ENCODE measurements at places on chromosomes 2 and 18.

DNA sequence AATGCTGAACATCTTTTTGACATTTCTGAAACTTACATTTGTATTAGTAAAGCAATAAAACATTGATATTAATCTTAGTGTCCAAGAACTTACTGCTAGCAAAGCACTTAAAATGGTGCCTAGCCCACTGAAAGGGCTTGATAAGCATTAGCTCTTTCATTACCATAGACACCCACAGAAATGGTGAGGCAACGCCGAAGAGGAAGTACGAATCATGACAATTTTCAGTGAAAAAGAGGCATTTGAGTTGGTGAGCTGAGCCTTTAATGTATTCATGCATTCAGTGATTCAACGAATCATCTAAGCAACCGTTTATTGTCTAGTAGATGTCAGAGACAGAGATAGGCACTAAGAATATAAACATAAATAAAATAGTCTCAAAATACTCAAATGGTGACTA lies 101.1 kb downstream of the PIGN start:
- no peak for DNase-seq

- DNase-seq: peak; percentile 84
Measured at GRCh38 chr2:222878877-222879603, 18.2 kb downstream of the ACSL3 start.

- no peak for DNase-seq
Measured at GRCh38 chr18:58190842-58191530, 147.0 kb downstream of the NEDD4L start.

DNA sequence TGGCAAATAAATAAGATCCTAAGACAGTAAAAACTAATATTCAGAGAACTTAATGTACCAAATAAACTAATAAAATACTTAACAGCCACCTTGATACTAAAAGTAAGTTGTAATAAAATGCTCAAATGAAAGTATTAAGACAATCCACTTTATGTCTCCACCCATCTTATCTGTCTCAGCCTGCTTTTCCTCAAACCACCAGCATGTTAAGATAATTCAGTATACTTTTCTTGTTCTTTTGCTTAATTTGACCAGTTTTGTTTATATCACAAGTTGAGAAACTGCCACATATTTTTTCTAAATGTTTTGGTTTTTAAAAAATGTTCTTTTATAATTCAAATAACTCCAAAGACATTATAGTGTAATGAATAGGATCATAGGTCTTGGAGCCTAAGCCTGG lies 142.0 kb downstream of the MBD5 start:
- DNase-seq: no peak

DNA sequence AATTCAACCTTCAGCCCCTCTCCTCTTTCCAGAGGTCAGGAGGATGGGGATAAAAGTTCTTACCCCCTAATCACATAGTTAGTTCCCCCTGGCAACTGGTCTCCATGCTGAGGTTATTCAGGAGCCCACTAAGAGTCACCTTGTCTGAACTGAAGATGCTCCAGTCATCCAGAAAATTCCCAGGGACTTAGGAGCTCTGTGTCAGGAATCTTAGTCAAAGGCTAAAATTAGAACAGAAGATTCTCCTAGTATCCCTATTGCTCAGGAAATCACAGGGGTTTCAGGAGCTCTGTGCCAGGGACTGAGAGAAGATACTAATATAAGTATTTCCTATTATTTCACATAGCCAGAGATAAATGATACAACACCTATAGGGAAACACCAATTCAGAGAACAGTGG lies 37.3 kb upstream of the LONRF2 start:
- DNase-seq: no peak

DNA sequence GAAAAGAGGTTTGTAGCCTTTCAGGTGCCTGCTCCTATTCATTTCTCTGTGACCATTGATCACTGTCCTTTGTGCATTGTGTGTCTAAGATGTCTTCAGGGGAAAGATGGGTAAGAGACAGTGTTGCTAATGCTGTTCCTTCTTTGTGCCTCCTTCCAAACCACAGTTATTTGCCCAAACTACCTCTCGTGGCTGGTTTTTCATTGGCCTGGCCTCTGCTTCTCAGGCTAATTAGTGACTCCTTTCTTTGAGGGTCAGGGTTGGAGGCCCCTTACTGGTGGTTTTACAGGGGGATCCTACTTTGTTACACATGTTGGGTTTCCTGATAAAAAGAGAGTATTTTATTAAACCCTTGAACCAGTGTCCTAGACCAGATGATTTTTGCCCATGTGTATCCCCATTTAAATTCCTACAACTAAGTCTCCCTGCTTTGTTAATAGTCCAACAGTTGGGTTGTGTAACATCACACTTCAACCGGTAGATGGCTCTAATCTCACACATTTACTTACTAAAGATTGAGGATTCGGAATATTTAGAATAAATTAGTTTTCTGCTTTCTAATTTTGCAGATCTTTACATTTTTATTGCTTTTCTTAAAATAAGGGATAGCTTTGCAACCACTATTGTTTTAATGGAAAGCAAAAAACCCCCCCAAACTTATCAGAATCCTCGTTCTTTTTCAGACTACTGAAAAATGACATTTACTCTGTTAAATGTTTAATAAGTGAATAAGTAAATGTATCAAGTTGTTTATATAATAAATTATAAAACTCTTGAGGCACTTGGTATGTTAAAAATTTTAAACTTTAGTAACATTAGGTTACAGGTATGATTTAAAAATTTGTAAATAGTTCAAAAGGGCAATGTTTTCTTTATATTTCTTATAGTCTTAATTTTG lies 2.4 kb downstream of the MARS2 start:
- peak; percentile 65 for DNase-seq

- DNase-seq: no peak
Measured at GRCh38 chr2:100852999-100853908, 33.3 kb downstream of the NPAS2 start.

- DNase-seq: no peak
Measured at GRCh38 chr2:172821370-172822338, 86.0 kb downstream of the RAPGEF4 start.

GRCh38 chr2:74551530-74551929 lies 2.2 kb downstream of the LOXL3 start:
- DNase-seq: no peak

DNA sequence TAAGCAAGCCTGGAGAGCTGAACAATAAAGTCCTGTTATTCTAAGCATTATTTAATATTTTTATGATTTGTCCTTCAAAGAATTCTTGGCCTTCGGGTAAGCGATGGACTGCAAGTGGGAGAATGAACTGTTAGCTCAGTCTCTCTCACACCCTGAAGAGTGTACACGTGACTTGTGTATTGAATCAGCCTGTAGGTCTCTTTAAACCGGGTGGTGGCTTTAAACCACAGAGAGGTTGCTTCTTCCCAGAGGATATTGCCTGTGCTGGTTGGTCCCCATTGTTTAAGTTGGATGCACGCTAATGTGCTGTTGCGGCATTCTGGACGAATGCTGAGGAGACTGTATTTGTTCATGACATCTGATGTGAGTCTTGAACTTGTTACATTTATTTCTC lies 183.3 kb downstream of the LTBP1 start:
- DNase-seq: no peak

- DNase-seq: no peak
Measured at GRCh38 chr18:35756506-35757117, 175.1 kb downstream of the GALNT1 start.

- DNase-seq: no peak
Measured at GRCh38 chr2:108447947-108448677, 894 bp upstream of the GCC2 start.

DNA sequence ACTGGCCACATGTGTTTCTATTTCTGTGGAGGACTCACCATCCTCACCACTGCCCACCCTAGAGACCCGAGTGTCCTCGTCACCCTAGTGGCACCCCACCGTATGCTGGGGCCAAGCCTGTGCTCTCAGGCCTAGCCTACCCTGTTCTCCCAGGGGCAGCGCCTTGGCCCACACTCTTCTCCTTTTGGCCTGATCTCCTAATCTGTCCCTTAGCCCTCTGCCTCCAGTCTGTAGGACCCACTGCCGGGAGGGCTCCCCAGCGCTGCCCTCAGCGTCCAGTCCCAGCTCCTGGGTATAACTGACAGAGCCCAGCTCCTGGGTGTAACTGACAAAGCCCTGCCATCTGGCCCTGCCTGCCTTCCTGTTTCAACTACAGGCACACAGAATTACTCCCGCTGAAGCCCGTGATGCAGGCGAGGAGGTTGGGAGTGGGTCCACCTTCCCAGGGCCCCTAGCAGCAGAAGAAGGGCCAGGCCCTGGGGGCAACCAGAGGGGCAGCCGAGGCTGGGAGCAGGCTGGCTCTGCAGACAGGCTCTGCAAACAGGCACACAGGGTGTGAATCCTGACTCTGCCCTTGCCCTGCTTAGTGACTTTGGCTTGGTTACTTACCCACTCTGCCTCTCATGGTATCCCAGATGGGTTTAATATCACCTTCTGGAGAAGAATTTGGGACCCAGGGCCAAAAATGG lies 25.6 kb upstream of the PTMA start:
- DNase-seq: no peak

- DNase-seq: no peak
Measured at GRCh38 chr2:178924817-178925216, 117.6 kb upstream of the TTN start.

DNA sequence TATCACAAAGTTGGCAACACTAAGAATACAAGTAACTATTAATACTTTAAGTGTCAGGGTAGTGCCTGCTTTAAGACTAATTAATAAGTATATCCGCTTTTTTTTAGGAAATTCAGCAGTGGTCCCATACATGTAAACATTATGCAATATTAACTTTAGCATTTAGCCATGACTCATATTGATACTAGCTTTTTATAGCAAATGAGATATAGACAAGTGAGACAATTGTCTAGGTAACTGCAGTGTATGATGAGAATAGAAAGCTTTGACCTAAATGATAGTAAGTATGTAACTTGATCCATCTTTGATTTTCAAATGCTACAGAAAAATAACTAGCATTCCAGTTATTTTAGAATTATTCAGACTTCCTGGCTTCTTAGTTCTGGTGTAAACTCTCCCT lies 27.4 kb upstream of the VRK2 start:
- DNase-seq: no peak

GRCh38 chr2:34808426-34808825 lies 1209.3 kb upstream of the FAM98A start:
- DNase-seq: no peak

DNA sequence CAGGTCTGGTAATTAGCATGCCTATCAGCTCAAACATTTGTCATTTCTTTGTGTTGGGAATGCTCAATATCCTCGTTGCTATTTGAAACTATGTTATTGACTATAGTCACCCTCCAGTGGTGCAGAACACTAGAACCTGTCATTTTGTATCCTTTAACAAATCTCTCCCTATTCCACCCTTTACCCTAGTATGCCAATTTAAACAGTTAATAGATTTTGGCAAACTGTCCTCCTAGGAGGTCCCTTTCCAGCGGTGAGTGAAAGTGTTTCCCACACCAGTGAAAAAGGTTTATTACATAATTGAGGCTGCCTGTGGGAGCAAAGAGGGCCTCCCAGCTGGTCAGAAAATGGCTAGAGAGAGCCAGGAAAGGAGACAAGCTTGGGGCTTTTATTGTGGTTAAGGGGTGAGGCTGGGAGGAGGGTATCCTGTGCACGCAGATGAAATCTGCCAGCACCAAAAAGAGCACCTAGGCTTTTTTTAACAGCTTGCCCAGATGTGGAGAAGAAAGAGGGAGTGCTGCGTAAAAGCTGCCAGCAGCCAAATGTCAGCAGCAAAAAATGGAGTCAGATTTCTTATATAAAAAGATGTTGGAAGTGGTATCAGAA lies 1.8 kb upstream of the DRC1 start:
- DNase-seq: no peak

DNA sequence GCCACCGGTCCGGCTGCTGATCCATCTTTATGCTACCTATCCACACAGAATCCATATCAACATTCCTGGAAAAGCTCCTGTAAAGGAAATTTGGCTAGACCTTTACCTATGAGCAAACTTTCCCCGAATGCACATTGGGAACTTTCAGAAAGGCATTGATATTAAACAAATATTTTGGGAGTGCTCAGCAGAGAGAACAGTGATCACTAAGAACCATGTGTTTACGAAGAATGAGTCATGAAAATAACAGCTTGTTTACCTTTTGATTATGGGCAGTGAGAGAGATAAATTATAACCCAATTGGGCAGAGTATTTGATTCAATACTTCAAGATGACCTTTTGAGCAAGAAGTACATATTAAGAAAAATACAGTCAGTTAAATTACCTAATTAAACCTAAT lies 189.7 kb upstream of the CDH2 start:
- DNase-seq: no peak

DNA sequence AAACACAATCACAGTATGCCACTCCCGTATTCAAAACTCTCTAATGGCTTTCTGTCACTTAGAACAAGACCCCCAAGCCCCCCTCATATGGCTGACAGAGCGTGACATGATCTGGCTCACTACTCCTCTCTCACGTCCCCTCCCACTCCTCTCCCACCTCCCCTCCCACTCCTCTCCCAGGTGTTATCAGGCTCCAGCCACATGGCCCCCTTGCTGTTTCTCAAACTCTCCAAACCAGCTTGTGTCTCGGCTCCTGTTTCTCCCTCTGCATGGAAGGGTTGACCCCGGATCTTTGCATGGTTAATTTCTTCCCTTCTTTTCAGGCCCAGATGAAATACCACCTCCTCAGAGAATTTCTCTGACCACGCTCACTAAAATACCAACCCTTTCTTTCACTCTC lies 180.8 kb downstream of the SLC8A1 start:
- DNase-seq: no peak

DNA sequence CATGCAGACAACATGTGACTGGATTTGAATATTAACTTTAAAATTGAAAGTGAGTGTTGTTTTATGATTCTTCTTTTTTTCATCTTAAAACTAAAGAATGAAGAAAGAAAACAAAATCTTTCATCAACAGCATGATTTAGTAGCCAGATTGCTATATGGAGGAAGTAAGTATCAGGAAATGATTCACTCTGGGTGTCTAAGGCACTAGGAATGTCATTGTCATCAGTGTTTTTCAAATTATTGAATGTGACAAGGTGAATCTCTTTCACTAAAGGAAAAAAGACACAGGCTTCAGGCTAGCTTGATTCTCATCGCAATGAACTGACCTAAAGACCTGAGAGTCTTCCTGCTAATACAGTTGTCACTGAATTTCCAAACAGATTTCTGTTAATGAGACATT lies 430.1 kb downstream of the FBXO15 start:
- peak; percentile 18 for DNase-seq

DNA sequence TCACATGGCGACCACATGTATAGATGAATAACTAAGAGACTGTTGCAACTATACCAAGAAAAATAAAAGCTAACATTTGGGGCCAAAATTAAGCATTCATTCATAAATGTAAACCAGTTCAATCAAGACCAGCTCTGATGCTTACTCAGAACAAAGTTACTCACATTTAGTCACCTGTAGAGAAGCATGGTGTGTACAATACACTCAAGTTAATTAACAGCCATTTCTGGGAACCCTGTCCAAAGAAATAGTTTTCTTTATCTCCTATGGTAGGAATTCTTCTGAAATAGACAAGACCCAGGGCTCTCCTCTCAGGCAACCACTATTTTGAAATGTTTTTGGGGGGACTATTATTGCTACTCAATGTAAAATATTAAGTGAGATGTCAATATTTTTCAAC lies 1.6 kb downstream of the SCN3A start:
- DNase-seq: no peak

DNA sequence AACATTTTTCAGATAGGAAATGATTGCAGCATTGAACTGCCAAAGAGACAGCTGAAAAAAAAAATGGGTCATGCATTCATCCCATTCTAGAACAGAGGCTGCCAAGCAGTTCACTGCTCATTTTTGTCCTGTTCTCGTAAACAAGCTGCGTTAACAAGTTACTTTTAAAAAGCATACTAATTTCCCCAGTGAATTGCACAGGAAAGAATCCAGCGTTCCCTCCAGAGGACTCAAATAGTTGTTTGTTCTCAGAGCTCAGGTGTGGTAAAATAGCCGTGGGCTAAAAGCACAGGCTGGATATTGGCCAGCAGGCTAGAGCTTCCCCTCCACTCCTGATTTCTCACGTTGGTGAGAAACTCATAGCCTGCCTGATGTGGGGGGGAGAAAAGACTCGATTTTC lies 76.1 kb upstream of the AQP4 start:
- DNase-seq: no peak

All from trophoblast cell (in vitro differentiated cells and primary cell).